Astrocyte of the hippocampus (primary cell): ENCODE measurements at places on chromosomes 3 and 15.

- no peak for DNase-seq
Measured at GRCh38 chr3:101509811-101510210, 3.2 kb downstream of the SENP7 start.

DNA sequence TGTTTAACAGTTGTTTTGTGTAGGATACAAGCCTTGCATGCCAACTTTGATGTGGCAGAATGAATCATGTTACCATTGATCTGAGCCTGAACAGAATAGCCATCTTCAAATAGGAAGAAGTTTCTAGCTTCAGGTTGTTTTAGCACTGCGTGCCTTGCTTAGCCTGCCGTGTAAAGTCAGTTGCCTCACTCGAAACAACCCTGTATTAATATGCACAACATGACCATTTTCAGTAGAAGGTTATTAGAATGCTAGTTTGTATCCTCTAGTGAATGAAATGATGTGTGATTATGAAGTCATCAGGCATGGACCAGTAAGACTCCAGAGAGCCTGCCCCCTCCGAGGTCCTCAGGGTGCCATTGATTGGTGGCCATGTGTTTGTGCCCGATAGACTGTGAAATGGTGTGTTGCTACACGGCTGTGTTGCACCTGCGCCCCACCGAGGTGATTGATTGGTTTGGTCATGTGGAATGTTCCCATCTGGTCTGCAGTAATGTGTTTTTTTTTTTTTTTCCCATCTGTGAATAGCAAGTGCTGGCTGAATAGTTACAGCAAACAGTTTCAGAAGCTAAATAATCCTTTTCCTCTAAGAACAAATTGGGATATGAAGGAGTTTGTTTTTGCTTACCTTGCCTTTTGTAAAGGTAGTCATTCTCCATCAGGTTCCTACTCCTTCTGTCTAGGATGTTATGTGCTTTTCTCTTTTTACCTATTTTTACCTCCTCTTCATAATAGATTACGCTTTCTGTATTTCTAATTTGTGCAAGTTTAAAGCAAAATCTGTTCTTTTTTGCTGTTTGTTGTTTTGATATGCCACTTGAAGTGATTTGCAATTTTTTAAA lies 214.9 kb downstream of the TCF12 start:
- peak; percentile 69 for DNase-seq

- no peak for DNase-seq
Measured at GRCh38 chr3:10517627-10518026, 12.2 kb upstream of the ATP2B2 start.

GRCh38 chr15:41746802-41747201 lies 27.5 kb upstream of the MAPKBP1 start:
- DNase-seq, result no peak

- DNase-seq, result no peak
Measured at GRCh38 chr3:168091302-168091858, 4.3 kb downstream of the GOLIM4 start.

DNA sequence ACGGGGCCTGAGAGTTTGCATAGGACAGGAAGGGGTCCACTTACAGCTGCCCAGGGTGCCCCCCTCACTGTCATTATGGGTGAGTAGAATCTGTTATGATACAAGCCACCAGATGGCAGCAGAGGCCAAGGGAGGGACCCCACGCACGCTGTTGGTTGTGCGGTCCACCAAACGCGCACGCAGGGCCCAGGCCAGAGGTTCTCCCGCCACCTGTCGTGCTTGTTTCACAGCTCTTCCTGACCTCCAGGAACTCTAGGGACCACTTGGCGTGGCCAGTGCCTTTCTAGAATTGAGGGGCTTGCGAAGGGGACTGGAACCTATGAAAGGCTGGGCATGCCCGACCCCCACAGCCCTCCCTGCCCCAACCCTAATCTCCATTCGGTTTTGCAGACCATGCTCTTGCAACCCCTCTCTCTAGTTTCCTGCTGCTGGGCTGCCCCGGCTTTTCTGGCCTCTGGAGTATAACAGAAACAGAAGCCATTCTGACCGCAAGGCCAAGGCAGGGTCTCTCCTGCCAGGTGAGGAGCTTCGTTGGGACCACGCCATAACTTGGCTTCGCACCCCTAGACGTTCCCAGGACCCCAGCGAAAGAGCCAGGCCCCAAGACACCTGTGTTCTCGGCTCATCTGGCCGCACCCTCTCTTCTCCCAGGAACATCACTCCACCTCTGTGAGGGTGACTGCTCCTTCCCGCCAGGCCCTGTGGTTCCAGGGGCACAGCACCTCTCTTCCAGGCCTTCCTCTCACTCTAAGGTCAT lies 46.0 kb downstream of the ALDH1L1 start:
- peak; percentile 78 for DNase-seq
